ENCODE measurements at places on chromosomes 1 and 21.

- H3K27ac ChIP-seq: no peak overlapping the region
- H3K36me3 ChIP-seq: no peaks in the 10 kb centered on the region
- H3K27me3 ChIP-seq: peaks cover 44% of the 10 kb centered on the region
- DNase-seq: no peak
- H3K4me3 ChIP-seq: no peak overlapping the region
Measured at GRCh38 chr1:62882201-62883104, 98.5 kb downstream of the ATG4C start.

GRCh38 chr1:13896932-13897331, 196.9 kb downstream of the PRDM2 start:
- H3K36me3 ChIP-seq: no peaks in the 10 kb centered on the region
- no peaks in the 10 kb centered on the region for H3K4me1 ChIP-seq
- H3K27me3 ChIP-seq: peaks cover 22% of the 10 kb centered on the region
- no peak overlapping the region for H3K27ac ChIP-seq
- no peak overlapping the region for H3K4me3 ChIP-seq
- no peak for DNase-seq

- no peak for DNase-seq
- no peaks in the 10 kb centered on the region for H3K4me1 ChIP-seq
- no peaks in the 10 kb centered on the region for H3K27me3 ChIP-seq
- H3K27ac ChIP-seq: no peak overlapping the region
Measured at GRCh38 chr1:178418284-178418955, 78.3 kb downstream of the CLEC20A start.

GRCh38 chr1:153245466-153245865, 14.0 kb upstream of the LORICRIN start:
- DNase-seq: no peak
- no peak overlapping the region for H3K4me3 ChIP-seq
- peaks cover 8% of the 10 kb centered on the region for H3K4me1 ChIP-seq
- H3K36me3 ChIP-seq: no peaks in the 10 kb centered on the region
- H3K27me3 ChIP-seq: peaks cover 32% of the 10 kb centered on the region

GRCh38 chr1:114468710-114469468, 42.1 kb downstream of the TRIM33 start:
- H3K4me3 ChIP-seq: peak overlapping the region; percentile 34
- H3K4me1 ChIP-seq: peaks cover 54% of the 10 kb centered on the region
- H3K27me3 ChIP-seq: no peaks in the 10 kb centered on the region
- DNase-seq: no peak
- peaks cover 5% of the 10 kb centered on the region for H3K36me3 ChIP-seq
- H3K27ac ChIP-seq: peak overlapping the region; percentile 20

GRCh38 chr1:182192215-182192614, 130.7 kb upstream of the ZNF648 start:
- no peak overlapping the region for H3K27ac ChIP-seq
- H3K36me3 ChIP-seq: peaks cover 5% of the 10 kb centered on the region
- peaks cover 19% of the 10 kb centered on the region for H3K27me3 ChIP-seq
- peaks cover 22% of the 10 kb centered on the region for H3K4me1 ChIP-seq

- H3K4me3 ChIP-seq: peak overlapping the region; percentile 71
- peaks cover 40% of the 10 kb centered on the region for H3K36me3 ChIP-seq
- peak; percentile 74 for DNase-seq
- no peaks in the 10 kb centered on the region for H3K27me3 ChIP-seq
Measured at GRCh38 chr1:27891196-27891889, 19.0 kb downstream of the THEMIS2 start.

DNA sequence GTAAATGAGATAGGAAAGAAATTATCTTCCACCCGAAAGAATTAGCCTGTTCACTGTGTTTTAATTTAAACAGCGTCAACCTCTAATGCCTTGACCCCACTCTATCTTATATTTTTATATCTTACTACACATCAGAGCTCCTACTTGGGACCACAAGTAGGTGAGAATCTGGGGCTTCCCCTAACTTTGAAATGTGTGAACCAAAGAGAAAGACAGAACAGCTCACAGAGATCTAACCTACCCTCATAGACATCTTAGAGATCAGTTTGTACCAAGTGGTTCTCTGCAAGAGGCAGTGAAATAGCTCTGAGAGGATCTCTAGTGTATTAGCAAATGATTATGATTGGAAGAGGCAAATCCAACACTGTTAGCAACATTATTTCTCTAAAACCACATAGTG, 31.0 kb upstream of the IFI16 start:
- H3K27me3 ChIP-seq: no peaks in the 10 kb centered on the region
- H3K4me1 ChIP-seq: peaks cover 43% of the 10 kb centered on the region
- H3K36me3 ChIP-seq: peaks cover 31% of the 10 kb centered on the region
- no peak for DNase-seq

DNA sequence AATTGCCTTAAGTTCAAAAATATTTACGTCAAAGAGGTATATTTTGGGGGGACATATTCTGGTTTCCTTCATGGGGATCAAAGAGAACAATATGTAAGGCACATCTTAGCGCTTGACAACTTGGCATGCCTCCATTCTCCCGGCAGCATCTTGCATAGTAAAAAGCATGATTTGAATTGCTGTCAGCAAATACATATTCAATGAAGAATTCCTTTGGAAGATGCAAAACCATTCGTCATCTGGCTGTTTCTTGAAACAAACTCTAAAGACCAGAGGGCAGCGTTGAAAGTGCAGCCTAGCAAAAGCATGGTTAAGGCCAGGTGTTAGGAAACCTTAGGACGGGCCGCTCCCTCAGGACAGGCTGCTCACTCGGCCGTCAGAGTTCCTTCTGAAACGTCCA, 3.4 kb upstream of the PIK3CD start:
- H3K4me1 ChIP-seq: peaks cover 29% of the 10 kb centered on the region
- no peaks in the 10 kb centered on the region for H3K27me3 ChIP-seq

DNA sequence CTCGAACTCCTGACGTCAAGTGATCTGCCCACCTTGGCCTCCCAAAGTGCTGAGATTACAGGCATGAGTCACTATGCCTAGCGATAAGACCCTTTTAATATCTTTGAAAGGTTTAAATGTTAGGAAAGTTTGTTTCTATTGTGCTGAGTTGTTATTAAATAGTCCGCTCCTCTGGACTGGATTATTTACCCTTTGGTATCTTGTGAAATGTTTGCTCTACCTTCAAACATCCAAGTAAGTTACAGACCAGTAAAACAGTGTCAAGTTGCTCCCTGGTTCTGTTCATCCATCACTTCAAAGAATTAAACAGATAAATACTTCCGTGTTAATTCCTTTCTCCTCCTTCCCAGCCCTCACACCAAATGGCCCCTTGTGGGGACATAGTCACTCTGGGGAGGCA, 44.8 kb downstream of the CASQ2 start:
- H3K36me3 ChIP-seq: no peaks in the 10 kb centered on the region
- no peak for DNase-seq
- no peak overlapping the region for H3K27ac ChIP-seq
- H3K4me3 ChIP-seq: no peak overlapping the region
- no peaks in the 10 kb centered on the region for H3K4me1 ChIP-seq
- H3K27me3 ChIP-seq: peaks cover 5% of the 10 kb centered on the region

DNA sequence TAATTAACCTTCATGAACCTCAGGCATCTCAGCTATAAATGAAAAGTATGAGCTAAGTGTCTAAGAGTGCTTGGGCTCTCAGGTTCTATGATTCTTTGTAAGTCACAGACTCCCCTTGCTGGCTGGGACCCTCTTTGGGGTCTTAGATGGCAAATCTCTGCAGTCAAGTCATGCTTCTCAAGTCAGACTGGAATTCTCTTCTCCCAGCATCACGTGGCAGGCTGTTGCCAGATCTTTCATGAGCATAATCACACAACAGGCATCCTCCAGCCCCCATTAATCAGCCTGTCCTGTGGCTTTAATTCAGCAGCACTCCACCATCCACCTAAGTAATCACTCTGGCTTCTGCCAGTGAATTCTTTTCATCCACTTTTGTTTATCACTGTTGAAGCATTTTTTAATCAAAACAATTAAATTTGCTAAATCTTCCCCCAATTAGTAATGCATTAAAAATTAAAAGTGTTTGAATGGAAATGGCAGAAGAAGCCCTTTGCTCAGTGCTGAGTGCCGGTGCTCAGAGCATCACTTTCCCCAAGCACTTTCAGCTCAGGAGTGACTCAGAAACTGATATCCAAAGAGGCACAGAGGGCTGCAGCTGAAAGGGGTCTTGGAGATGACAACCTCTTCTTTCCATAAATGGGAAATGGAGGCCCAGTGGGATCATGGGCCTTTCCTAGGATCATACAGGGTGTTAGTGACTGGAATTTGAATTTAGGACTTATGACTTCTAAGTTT, 50.2 kb downstream of the C8A start:
- H3K4me3 ChIP-seq: no peak overlapping the region
- H3K4me1 ChIP-seq: peaks cover 25% of the 10 kb centered on the region
- H3K27me3 ChIP-seq: peaks cover 2% of the 10 kb centered on the region
- no peak for DNase-seq
- H3K27ac ChIP-seq: no peak overlapping the region
- no peaks in the 10 kb centered on the region for H3K36me3 ChIP-seq

- no peak overlapping the region for H3K27ac ChIP-seq
- H3K4me3 ChIP-seq: no peak overlapping the region
- H3K4me1 ChIP-seq: no peaks in the 10 kb centered on the region
- no peaks in the 10 kb centered on the region for H3K36me3 ChIP-seq
- DNase-seq: no peak
Measured at GRCh38 chr1:232142403-232143314, 487.3 kb downstream of the SIPA1L2 start.

GRCh38 chr21:15437883-15438282, 291.9 kb upstream of the USP25 start:
- no peaks in the 10 kb centered on the region for H3K27me3 ChIP-seq
- no peak overlapping the region for H3K27ac ChIP-seq
- no peaks in the 10 kb centered on the region for H3K4me1 ChIP-seq
- H3K36me3 ChIP-seq: no peaks in the 10 kb centered on the region

GRCh38 chr1:16128338-16128741, 27.5 kb downstream of the EPHA2 start:
- no peak overlapping the region for H3K4me3 ChIP-seq
- peaks cover 15% of the 10 kb centered on the region for H3K27me3 ChIP-seq
- no peaks in the 10 kb centered on the region for H3K36me3 ChIP-seq
- DNase-seq: no peak

GRCh38 chr1:227902641-227902990, 45.1 kb downstream of the WNT9A start:
- H3K27ac ChIP-seq: no peak overlapping the region
- no peaks in the 10 kb centered on the region for H3K36me3 ChIP-seq
- peak; percentile 34 for DNase-seq
- H3K4me1 ChIP-seq: peaks cover 16% of the 10 kb centered on the region
- no peaks in the 10 kb centered on the region for H3K27me3 ChIP-seq

GRCh38 chr1:180489976-180490375, 12.4 kb downstream of the ACBD6 start:
- no peak overlapping the region for H3K4me3 ChIP-seq

- no peak for DNase-seq
- no peak overlapping the region for H3K4me3 ChIP-seq
- H3K27me3 ChIP-seq: no peaks in the 10 kb centered on the region
- H3K4me1 ChIP-seq: peaks cover 13% of the 10 kb centered on the region
- no peak overlapping the region for H3K27ac ChIP-seq
- no peaks in the 10 kb centered on the region for H3K36me3 ChIP-seq
Measured at GRCh38 chr1:200975458-200975857, 48.1 kb downstream of the KIF21B start.

DNA sequence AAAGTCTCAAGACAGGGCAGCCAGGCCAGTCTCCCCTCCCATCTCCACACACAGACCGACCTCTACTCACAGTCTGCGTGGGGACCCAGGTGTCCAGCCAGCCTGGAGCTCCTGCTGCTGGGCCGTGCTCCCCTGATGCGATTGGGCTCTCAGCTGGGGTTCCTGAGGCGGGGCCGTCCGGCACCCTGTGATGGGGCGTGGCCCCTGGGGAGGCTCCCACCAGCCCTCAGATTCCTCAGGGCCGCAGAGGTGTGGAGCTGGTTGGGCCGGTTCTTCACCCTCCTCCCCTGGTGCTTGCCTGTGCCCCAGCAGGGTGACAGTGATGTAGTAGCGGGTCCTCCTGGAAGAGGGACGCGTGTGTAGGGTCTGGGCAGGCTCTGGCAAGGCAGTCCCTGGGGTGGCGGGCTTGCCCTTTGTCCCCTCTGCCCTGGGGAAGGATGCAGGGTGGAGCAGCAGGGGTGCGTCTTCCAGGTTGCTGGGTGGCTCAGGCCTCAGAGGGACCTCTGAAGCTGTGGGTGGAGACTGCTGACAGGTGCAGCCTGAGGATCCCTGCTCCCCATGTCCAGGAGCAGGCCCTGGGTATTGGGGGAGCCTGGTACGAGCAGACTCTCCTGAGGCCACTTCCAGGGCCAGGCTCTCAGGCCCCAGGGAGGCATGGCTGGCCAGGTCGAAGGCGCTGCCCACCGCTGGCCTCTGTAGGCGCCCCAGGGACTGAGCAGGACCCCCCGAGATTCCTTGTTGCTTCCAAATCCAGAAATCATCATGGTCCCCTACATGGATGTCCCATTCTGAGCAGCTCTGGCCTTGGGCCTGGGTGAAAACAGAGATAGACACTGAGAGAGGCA, at the start of gene CRYBG2:
TSS of gene CRYBG2 (minus strand) at position 155 of the 845 bp plus-strand sequence. CDS start 7,473 bp downstream, outside the sequence.
- DNase-seq: no peak
- no peaks in the 10 kb centered on the region for H3K36me3 ChIP-seq
- H3K27me3 ChIP-seq: peaks cover 25% of the 10 kb centered on the region

- DNase-seq: no peak
- no peaks in the 10 kb centered on the region for H3K36me3 ChIP-seq
- H3K4me3 ChIP-seq: no peak overlapping the region
- peaks cover 14% of the 10 kb centered on the region for H3K27me3 ChIP-seq
- H3K27ac ChIP-seq: no peak overlapping the region
- no peaks in the 10 kb centered on the region for H3K4me1 ChIP-seq
Measured at GRCh38 chr1:210535761-210536160, 207.1 kb downstream of the HHAT start.

DNA sequence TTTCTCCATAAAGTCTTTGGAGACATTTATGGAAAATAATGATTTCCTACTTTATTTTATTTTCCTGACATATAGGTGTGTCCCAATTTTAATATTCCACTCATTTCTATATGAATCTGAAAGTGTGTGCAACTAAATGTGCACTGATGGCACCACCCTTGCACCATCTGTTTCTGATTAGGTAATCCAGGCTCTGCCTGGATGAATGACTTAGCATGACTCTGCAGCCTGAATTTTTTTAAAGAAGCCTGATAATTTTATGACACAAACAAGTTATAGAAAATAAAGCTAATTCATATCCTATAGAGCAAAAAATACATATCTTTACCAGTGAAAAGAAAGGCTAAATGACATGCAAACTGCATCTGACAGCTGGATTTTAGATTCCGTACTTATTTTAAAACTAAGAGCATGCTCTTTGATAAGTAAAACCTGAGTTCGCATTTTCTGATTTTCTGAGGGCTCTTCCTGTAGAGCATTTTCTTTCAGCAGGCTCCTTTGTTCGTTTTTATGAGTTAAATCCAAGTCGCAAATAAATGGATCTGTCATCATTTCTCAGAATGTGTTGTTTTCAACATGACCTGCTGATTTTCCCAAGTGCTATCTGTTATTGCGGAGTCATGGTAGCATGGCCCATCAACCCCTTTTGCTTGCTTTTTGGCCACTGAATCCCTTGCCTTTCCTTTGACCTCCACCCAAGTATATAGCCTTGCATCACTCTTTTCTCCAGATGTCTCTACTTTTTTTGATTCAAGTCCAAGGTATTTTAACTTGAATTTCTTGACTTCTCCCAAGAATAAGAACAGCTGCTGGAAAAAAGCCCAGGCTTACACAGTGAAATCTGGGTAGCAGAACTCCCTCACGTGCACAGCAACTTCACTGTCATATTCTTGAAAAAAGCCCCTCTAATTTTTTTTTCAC, 52.8 kb upstream of the LYPLAL1 start:
- no peaks in the 10 kb centered on the region for H3K36me3 ChIP-seq
- no peak for DNase-seq
- H3K4me3 ChIP-seq: no peak overlapping the region
- H3K27me3 ChIP-seq: no peaks in the 10 kb centered on the region
- H3K4me1 ChIP-seq: no peaks in the 10 kb centered on the region
- H3K27ac ChIP-seq: no peak overlapping the region

Measured in natural killer cell treated with Interleukin-12 subunit alpha and Interleukin-12 subunit beta and Interleukin-15 and Interleukin-18, amount 100 ng/mL, for 72 hours (primary cell).